ENCODE measurements at places on chromosomes 12 and 14.

GRCh38 chr12:10750385-10750727 is 27.2 kb upstream of the YBX3 start:
- no peak for DNase-seq

DNA sequence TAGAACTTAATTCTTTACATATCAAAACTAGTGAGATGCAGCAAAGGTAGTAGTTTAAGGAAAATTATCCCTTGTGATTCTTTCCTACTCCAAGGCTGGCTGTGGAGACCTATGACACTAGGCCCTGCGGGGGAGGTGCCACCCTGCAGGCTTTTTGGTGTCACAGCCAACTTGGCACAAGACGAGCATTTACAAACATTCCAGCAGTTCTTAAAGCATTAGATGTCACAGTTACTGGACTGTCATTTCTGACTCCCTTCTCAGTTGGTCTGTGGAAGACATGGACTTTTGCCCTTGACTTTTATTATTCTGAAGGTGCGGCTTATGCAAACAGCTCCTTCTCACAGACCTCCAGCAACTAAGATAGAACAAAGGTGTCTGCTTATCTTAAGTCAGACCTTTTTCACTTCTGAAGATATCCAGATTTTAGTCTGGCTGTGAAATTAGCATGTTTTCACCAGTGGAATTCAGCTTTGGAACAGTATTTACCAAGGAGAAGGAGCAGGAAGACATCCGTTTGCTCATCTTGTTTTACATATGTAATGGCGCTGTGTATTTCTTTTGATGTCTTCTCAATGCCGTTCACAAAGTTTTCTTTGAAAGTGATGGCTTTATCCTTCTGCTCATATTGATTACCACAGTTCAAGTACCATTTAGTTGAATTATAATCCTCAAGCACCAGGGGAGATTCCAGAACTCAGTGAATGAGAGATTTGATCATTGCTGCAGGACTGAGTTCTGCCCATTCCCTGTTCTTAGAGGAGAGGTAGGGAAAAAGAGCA is 17.9 kb downstream of the SRGAP1 start:
- no peak for DNase-seq

DNA sequence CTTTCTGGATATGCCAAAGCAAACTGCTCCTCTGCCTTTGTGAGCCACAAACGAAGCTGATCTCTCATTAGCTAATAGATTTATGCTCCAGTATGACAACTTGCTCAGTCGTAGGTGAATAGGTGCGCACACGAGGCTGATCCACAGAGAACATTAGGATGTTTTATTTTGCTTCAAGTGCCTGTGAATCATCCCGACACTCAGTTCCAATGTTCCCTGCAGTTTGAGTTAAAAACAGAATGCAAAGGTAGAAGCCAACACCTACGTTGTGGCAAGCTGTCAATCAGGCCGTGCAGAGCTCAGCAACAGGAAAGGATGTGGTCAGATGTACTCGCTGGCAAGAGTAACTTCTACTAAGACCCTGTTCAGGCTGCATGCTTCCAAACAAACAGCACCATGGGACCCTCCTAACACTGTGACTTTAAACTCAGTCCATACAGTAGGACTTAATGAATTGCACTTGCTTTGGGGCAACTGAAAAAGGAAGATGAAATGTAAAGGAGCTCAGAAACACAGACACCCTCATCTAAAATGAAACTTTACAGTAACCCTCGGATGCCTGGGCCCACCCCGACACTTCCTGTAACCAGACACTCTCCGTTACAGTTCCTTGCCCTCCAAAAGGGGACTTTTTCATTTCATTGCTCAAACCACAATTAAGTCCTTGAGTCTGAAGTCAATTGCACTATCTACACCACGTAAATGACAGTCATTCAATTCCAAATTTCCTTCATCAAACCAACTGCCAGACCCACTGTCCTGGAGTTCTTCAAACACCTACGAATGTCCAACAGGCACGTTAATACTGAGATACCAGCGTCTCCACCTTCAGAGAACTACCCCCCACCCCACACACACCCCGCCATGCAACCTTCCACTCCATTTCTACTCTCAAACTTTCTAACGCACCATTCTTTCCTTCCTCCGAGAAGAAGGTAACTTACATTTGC is 1.6 kb downstream of the CCDC88C start:
- peak; percentile 87 for DNase-seq

- DNase-seq: peak; percentile 75
Observed at GRCh38 chr12:124774462-124775167, 89.0 kb downstream of the SCARB1 start.

DNA sequence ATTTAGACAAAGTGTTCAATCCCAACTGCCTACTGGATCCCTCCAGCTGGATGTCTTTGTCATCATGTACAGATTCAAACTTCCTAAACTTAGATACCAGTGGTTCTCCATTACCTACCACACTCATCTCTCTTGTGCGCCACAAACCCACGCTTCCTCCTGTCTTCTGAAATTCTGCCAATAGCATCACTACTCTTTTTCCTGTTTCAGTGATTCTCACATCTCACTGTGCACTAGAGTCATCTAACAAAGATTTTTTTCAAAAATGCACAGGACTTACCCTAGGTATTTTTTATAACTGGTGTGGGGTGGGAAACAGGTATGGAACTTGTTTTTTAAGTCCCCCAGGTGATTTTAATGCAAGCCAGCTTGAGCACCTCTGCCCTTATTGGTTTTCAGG is 5.9 kb downstream of the PSMB5 start:
- DNase-seq: no peak

GRCh38 chr12:6996040-6996441 is 22.2 kb downstream of the LPCAT3 start:
- DNase-seq: no peak

DNA sequence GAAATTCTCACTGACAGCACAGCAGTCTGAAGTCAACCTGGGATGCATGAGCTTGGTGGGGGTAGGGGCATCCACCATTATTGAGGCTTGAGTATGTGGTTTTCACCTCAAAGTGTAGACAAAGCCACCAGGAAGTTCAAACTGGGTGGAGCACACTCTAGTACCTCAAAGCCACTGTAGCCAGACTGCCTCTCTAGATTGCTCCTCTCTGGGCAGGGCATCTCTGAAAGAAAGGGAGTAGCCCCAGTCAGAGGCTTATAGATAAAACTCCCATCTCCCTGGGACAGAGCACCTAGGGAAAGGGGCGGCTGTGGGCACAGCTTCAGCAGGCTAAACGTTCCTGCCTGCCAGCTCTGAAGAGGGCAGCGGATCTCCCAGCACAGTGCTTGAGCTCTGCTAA is 143.0 kb downstream of the KITLG start:
- no peak for DNase-seq

DNA sequence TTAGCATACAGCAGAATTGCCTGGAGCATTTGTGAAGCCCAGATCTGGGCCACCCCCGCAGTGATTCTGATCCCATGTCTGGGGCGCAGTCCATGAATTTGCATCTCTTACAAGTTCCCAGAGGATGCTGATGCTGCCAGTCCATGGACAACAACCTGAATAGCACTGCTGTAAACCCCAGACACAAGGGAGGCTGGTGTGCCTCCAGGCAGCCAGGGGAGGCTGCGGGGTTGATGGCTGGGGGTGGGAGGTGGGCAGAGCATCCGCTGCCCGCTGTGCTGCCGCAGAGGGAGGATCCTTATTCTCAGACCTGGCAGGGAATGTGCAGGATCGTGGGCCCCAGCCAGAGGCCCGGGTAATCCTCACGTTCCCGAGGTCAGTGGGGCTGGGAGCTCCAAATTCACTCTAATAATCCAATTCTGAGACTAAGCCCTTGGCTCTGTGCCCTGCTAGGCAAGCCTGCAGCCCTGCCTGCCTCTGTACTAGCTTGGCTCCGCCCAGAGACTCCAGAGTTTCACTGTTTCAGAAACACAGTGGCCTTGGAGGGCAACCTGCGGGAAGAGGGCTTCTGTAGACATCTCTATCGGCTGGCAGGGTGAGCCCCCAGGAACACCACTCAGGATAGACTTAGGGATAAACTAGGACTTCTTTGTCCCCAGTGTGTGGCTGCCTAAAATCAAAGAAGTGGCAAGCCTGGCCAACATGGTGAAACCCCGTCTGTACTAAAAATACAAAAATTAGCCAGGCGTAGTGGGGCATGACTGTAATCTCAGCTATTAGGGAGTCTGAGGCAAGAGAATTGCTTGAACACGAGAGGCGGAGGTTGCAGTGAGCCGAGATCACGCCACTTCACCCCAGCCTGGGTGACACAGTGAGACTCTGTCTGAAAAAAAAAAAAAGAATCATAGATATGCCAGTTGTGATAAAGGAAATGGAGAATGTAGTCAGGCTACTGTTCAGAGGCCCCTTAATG is 17.8 kb upstream of the MLEC start:
- DNase-seq: no peak

DNA sequence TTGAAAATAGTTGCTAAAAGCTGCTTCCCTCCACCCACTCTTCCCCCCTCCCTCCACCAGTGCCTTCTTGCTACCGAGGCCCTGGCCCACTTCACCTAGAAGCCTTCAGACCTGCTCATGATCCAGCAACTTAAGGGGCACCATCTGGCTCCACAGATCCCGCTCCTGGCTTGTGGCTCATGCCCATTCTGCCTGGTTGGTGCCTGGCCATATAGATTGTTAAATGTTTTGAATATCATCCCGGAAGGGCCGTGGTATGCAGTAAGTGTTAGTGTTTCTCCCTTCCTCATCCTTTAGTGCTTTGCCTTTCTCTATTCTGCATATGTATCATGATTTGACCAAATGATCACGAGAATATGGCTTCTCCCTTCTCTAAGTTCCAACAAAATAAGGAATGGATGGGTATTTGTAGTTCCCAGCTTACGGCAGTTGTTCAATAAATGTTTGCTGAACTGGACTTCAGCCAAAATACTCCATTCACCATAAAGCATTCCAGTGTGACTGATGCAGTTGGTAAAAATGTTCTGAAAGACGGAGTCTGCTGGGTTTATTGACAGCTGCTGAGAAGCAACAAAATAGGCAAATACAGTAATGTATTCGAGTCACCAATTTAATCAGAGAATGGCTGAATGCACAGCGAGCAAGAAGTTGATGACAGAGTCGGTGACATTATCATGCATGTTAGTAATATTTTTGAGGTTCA is 30.7 kb downstream of the GRIP1 start:
- no peak for DNase-seq

- no peak for DNase-seq
Observed at GRCh38 chr14:20143911-20144310, 5.3 kb downstream of the OR4N5 start.

- no peak for DNase-seq
Observed at GRCh38 chr12:82357845-82358199, 365 bp downstream of the CCDC59 start.

GRCh38 chr12:45648070-45648469 is 81.4 kb upstream of the ARID2 start:
- DNase-seq: no peak

DNA sequence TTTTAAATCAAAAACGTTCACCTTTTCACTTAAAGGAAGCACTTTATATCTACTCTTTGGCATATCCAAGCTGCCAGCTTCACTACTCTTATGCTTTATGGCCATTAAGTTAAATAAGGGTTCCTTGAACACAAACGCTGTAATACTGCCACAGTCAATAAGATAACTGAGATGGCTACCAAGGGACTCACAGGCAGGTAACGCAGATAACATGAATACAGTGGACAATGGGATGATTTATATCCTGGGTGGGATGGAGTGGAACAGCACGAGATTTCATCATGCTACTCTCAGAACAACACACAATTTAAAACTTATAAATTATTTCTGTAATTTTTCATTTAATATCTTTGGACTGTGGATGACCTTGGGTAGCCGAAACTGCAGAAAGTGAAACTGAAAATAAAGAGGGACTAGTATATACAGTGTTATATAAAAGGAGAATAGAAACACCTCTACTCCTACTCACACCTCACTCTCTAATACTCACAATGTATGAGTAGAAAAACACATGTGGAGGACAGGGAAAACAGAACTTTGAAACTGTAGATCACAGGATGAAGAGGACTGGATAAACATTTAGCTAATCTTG is 367.3 kb downstream of the C12orf50 start:
- peak; percentile 10 for DNase-seq
